ENCODE measurements at places on chromosomes 5 and 9. TPM values are rescaled to one million over a fixed set of nuclear protein-coding genes. Genes with fewer than 3 reads are reported as not detected.

The GFI1B gene
- 0.07 TPM for total RNA-seq

The C6 gene
- total RNA-seq: not detected

The SPRY4 gene
- not detected for total RNA-seq

The CCL19 gene
- total RNA-seq: not detected

The GRIN3A gene
- total RNA-seq: not detected

The NR2F1-AS1 gene
- total RNA-seq: 0.15 TPM

The SLC34A3 gene
- not detected for total RNA-seq

The SLC34A1 gene
- total RNA-seq: not detected

The RMI1 gene
- 8.5 TPM for total RNA-seq

The DIPK1B gene
- total RNA-seq: 1.5 TPM

The ANKRD20A1 gene
- total RNA-seq: 0.54 TPM

The CLIC3 gene
- total RNA-seq: not detected

The FBP1 gene
- total RNA-seq: 0.80 TPM

The LCN9 gene
- not detected for total RNA-seq

Data from activated B cell treated with CpG ODN at 0.5 μM for 24 hours (primary cell).